ENCODE measurements at places on chromosomes 1 and 21.

DNA sequence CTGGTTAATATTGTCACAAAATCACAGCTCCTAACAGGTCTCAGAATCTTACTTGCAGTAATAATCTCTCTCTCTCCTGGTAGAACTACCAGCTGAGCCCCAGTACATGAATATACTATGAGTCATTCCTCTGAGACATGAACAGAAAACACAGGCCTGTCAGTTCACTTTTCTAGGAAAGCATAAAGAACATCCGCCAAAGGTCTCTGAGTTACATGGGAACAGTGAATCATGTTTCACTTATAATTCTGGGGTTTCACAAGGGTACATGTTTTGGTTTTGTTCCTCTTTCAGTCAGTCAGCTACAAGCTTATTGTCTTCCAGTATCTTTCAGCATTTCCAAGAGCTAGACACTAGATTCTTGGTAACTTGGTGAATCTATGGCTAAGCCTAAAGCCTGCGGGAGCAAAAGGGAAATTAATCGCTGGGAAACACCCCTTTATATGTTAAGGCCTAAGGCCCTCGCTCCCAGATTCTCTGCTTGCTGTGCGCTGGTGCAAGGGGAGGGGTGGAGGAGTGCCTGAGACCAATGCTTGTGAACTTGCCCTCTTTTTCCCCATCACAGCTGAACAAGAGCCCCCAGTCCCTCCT lies 31.7 kb downstream of the IFNGR2 start:
- no peak for DNase-seq

GRCh38 chr1:119093721-119094120 lies 46.7 kb downstream of the WARS2 start:
- DNase-seq: no peak

DNA sequence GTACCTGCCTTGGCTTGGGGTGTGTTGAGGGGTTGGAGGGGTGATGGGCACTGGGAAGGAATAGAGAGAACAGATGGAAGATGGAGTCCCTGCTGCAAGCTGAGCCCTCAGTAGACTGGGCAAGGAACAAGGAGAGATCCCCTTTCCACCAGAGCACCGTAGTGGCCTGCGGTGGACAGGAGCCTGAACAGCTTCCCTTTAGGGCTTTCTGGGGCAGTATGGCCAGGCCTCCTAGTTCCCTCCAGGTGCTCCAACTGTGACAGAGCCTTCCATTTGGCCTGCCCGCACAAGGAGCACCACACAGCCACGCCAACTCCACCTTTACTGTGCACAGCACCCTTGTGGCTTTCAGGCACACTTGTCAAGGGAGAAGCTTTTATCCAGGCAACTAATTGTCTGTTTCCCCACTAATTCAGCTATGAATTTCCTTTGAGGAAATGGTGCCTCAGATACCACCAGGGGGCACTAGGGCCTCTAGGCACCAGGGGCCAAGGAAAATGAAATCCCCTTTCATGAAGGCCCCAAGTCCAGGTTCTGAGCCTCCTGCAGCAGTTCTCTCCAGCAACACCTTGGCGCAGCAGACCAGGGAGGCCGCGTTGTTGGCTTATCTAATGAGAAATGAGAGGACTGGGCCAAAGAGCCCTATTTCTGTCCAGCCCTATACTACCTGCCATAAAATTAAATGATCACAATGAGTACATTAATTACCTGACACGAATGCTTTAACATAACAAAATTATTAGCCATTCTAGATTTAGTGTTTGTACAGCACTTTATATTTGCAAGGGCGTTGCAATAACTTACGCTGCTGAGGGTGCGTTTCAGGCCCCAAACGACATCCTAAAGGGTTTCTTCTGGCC lies 23.1 kb upstream of the ERI3 start:
- peak; percentile 82 for DNase-seq

- no peak for DNase-seq
Measured at GRCh38 chr1:110593902-110594301, 12.3 kb downstream of the KCNA2 start.

- DNase-seq: no peak
Measured at GRCh38 chr1:1434824-1435105, 725 bp upstream of the VWA1 start.

- DNase-seq: no peak
Measured at GRCh38 chr1:9451081-9451480, 88.2 kb upstream of the SLC25A33 start.

- no peak for DNase-seq
Measured at GRCh38 chr1:7389201-7389905, 381.7 kb upstream of the VAMP3 start.

- no peak for DNase-seq
Measured at GRCh38 chr1:185531838-185532237, 202.4 kb upstream of the HMCN1 start.

DNA sequence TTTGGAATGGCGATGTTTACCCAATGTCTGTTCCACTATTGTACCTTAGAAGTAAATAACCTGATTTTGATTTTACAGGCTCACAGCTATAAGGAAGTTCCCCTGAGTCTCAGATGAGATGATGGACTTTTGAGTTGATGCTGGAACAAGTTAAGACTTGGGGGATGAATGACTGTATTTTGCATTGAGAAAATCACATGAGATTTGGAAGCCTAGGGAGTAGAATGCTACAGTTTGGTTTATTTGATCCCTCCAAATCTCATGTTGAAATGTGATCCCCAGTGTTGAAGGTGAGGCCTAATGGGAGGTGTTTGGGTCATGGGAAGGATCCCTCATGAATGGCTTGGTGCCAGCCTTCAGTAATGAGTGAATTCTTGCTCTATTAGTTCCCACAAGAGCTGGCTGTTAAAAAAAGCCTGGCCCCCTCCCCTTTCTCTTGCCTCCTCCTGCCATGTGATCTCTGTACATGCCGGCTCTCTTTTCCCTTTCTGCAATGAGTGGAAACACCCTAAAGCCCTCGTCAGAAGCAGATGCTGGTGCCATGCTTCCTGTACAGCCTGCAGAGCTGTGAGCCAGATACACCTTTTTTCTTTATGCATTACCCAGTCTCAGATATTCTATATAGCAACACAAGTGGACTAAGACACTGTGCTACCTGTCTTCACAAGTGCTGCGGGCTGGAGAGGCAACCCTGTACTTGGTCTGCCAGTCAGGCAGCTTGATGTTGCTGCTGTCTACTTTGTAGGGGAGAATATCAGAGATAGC lies 77.0 kb upstream of the TLR5 start:
- no peak for DNase-seq

DNA sequence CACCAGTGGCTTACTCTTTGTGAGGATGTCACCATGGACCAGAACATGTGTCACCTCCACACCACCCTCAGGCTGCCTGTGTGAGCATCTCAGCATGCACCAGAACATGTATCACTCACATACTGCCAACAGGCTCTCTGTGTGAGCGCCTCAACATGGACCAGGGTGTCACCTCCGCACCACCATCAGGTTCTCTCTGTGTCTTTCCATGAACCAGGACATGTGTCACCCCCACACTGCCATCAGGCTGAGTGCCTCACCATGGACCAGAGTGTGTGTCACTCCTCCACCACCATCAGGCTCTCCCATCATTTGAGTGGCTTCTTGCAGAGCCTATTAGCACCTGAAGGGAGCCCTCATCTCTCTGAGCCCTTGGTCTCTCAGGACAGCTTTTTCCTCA lies 125.2 kb downstream of the ZNF648 start:
- DNase-seq: no peak

DNA sequence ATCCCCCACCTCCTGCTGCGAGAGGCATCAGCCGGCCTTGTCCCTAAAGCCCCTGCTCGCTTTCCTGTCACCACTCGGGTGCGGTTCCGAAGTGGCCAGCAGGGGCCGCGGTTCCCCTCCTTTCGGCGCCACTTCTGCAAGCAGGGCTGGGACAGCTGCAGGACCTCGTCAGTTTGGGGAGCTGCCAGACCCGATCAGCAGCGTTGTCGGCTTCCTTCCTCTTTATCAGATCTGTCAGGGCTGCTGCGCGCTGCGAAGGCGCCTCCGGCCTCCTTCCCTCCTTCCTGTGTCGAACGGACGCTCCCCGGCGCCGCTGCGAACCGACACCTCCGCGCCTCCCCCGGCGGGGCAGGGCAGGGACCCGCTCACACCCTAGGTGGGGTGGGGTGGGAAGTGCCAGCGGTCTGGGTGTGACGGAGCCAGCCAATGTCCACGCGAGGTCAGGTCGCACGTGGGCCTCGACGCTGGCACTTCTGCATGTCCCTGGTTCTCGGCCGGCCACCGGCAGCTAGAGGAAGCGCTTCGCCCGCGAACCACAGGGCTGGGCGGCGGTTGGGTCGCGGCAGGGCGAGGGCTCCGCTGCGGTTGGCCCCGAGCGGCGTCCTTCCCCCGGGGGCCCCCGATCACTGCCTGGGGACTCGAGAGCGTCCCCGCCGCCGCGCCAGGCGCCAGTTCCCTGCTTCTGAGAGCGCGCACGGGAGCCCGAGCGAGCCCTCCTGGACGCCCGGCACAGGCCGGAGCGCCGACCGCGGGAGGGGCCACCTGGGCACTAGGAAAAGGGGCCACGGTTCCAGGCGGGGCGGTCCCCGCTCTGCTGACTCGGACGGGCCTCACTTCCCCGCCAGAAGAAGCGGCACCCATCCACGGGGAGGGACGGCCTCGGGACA lies 81.8 kb downstream of the RUNX3 start:
- peak; percentile 97 for DNase-seq

DNA sequence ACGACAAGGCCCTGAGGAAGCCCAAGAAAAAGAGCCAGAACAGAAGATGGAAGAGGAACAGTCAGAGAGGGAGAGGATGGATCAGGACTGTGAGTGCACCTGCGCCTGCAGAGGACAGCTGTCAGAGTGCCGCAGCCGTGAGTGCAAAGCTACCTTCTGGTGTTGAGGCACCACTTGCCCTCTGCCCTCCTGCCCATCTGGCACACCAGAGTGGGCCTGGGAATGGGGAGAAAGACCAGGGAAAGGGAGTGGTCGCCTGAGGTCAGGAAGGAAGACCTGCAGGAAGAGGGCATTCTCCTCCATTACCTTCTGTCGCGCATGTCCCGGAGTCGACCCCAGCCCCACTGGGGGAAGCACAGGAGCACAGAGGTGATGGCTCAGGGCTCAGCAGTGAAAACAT lies 26.2 kb downstream of the VASH2 start:
- DNase-seq: no peak

- DNase-seq: no peak
Measured at GRCh38 chr1:180781718-180782117, 131.0 kb upstream of the KIAA1614 start.

DNA sequence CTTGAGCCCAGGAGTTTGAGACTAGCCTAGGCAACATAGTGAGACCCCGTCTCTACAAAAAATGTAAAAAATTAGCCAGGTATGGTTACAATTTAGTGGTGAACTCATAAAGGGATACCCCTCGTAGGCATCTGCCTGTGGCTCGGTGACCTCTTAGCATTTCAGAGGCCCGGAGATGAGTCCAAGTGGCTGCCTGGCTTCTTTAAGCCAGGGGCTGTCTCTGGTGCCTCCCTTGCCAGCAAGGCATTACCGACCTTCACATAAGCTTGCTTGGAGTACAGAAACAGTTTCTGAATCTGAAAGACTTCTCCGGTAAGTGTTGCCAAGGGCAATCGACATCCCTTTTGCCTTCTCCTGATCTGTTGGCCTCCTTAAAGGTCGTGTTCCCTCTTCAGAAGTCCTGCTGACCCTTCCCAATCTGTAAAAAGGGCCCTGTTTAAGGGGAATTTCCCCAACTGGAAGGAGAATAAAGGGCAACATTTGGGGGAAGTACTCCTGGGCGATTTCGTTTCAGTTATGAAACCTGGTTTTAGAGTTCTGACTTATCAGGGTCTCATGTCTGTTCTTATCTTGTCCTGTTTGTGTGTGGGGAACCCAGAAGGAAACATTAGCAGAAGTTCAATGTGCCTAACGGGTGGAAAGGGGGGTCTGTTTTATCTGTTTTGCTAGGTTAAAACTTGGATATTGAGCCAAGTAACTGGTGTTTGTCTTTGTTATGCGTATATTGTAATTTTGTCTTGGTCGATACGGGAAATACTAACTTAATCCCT lies 32.9 kb downstream of the KIFAP3 start:
- DNase-seq: no peak

GRCh38 chr1:20483833-20484518 lies 2.0 kb downstream of the CAMK2N1 start:
- peak; percentile 67 for DNase-seq
